ENCODE measurements at places on chromosomes 12 and 14. TPM values are rescaled to one million over a fixed set of nuclear protein-coding genes. Genes with fewer than 3 reads are reported as not detected.

The KRT1 gene
- 3.0 TPM for total RNA-seq

The RHNO1 gene
- 51.1 TPM for total RNA-seq

DNA sequence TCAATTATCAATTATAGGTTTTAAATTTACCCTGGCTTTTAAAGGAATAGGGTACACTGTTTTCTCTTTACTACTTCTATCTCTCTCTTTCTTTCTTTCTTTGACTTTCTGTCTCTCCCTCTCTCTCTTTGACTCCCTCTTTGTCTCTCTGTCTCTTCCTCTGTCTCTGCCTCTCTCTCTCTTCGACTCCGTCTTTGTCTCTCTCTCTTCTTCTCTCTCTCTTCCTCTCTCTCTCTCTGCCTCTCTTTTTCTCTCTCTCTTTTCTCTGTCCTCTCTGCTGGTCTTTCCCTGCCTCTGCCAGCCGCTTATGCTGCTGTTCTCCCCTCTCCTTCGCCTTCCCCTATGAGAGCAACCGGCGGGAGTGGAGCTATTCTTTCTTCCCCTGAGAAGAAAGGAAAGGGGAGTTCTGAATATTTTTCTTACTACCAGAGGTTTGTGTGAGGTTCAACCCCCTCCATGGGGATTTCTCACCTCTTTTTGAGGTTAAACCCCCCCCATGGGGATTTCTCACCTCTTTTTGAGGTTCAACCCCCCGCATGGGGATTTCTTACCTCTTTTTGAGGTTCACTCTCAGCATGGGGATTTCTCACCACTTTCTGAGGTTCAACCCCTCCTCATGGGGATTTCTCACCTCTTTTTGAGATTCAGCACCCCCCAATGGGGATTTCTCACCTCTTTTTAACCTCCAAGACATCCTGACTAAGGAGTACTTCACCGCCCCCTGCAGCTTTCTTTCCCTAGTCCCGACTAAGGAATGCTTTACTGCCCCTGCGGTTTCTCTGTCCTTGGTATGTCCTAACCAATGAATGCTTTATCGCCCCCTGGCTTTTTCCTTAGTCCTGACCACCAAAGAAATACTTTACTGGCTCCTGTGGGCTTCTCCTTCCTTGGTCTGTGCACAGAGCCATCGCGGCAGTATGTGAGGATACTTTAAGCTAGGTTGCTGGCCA lies 27.4 kb upstream of the DDHD1 start:
- peaks cover 26% of the 10 kb centered on the region for H3K4me1 ChIP-seq
- peaks cover 1% of the 10 kb centered on the region for H3K27me3 ChIP-seq
- no peak for DNase-seq
- H3K4me3 ChIP-seq, result no peak overlapping the region
- H3K36me3 ChIP-seq, result peaks cover 4% of the 10 kb centered on the region

- no peak overlapping the region for H3K27ac ChIP-seq
- no peak for DNase-seq
- H3K27me3 ChIP-seq, result peaks cover 77% of the 10 kb centered on the region
- H3K4me1 ChIP-seq, result peaks cover 11% of the 10 kb centered on the region
- no peaks in the 10 kb centered on the region for H3K36me3 ChIP-seq
Observed at GRCh38 chr14:36524874-36525745, 5.1 kb upstream of the NKX2-1 start.

GRCh38 chr12:2583091-2583497 lies 211.7 kb upstream of the FKBP4 start:
- peaks cover 27% of the 10 kb centered on the region for H3K27me3 ChIP-seq
- peak; percentile 50 for DNase-seq
- H3K36me3 ChIP-seq, result no peaks in the 10 kb centered on the region
- no peak overlapping the region for H3K4me3 ChIP-seq

- no peak for DNase-seq
- peaks cover 10% of the 10 kb centered on the region for H3K27me3 ChIP-seq
- H3K4me3 ChIP-seq, result no peak overlapping the region
- H3K27ac ChIP-seq, result no peak overlapping the region
Observed at GRCh38 chr12:65596514-65597091, 227.7 kb upstream of the HMGA2 start.

DNA sequence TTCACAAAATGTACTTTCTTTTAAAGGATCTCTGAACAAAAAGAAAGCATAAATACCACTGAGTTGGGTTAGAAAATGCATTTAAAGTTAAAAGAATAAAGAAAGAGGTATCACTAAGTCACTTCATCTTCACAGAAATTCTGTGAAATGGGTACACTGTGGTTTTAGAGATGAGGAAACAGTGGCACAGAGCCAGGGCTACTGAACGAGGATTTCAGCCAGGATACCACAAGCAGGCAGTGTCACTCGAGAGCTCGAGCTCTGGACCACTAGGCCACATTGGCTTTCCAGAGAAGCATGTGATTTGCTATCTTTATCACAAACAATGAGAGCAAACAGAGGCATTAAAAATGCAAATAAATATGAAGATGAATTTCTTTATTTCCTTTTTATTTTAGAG lies 51.0 kb downstream of the WDHD1 start:
- H3K27me3 ChIP-seq, result no peaks in the 10 kb centered on the region
- peaks cover 49% of the 10 kb centered on the region for H3K36me3 ChIP-seq
- DNase-seq, result no peak
- no peak overlapping the region for H3K4me3 ChIP-seq
- peaks cover 6% of the 10 kb centered on the region for H3K4me1 ChIP-seq
- no peak overlapping the region for H3K27ac ChIP-seq

GRCh38 chr12:29116414-29116813 lies 32.7 kb upstream of the FAR2 start:
- H3K36me3 ChIP-seq, result peaks cover 5% of the 10 kb centered on the region
- no peak for DNase-seq
- H3K4me1 ChIP-seq, result no peaks in the 10 kb centered on the region
- no peak overlapping the region for H3K4me3 ChIP-seq

- H3K27me3 ChIP-seq, result peaks cover 6% of the 10 kb centered on the region
- H3K4me1 ChIP-seq, result peaks cover under 1% of the 10 kb centered on the region
- no peak overlapping the region for H3K27ac ChIP-seq
- H3K4me3 ChIP-seq, result no peak overlapping the region
- H3K36me3 ChIP-seq, result no peaks in the 10 kb centered on the region
Observed at GRCh38 chr14:66746316-66747006, 238.5 kb downstream of the GPHN start.

- no peaks in the 10 kb centered on the region for H3K4me1 ChIP-seq
- H3K27ac ChIP-seq, result no peak overlapping the region
- no peaks in the 10 kb centered on the region for H3K27me3 ChIP-seq
Observed at GRCh38 chr12:81573228-81573627, 185.9 kb downstream of the PPFIA2 start.

DNA sequence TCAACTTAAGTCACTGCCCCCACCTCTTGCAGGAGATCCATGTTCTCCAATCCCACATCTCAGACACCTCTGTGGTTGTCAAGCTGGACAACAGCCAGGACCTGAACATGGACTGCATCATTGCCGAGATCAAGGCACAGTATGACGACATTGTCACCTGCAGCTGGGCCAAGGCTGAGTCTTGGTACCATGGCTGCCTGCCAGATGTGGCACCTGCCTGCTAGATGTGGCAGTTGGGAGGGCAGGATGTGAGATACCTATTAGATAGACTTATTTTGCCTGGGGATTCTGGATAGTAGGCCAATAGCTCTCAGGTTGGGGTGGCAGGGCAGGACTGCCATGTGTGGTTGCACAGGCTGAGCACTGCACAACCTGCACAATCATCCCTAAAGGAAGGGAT lies 7.9 kb upstream of the KRT86 start:
- H3K4me3 ChIP-seq, result no peak overlapping the region
- peaks cover 25% of the 10 kb centered on the region for H3K27me3 ChIP-seq
- H3K4me1 ChIP-seq, result no peaks in the 10 kb centered on the region
- H3K27ac ChIP-seq, result no peak overlapping the region
- DNase-seq, result no peak

DNA sequence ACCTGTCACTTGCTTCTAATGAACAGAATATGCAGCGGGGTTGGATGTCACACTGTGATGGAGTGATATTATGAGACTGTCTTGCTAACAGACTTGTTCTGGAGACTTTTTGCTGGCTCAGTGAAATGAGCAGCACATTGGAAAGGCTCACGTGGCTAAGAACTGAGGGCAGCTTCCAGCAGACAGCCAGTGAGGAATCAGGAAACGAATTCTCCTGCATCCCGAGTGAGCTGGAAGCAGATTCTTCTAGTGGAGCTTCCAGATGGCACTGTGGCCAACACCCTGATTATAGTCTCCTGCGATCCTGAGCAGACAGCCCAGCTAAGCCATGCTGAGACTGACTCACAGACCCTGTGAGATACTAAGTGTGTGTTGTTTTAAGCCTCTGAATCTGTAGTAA lies 16.1 kb upstream of the TSPAN9 start:
- no peaks in the 10 kb centered on the region for H3K36me3 ChIP-seq
- peaks cover 18% of the 10 kb centered on the region for H3K27me3 ChIP-seq
- no peak overlapping the region for H3K27ac ChIP-seq
- no peak overlapping the region for H3K4me3 ChIP-seq
- H3K4me1 ChIP-seq, result no peaks in the 10 kb centered on the region

DNA sequence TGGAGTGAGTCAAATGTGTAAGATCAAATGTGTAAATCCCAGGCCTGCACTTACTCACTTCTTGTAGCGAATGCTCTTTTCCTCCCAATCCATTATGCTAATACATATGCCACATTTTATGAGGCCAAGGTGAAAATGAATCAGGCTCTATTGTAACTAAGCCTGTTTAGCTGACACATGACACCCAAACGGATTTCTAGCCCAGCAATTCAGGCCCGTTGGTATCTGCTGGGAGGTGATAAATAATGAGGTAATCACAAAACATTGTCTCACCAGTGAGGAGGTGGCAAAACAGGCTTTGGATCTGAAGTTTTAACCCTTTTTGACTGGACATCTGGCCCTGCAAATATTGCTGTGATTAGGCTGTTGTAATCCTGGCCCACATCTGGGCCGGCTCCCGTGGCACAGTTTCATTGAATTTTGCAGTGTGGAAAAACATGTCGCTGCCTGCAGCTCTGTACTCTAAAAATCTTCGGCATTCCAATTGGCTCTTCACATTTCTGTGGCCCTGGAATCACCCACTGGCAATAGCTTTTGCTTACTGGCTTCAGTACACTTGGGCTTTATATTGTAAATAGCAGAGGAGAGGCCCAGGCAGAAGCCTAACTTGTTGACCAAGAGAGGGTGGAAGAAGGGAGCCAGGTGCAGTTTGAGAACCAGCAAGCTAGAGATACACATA lies 106.1 kb downstream of the PAX9 start:
- H3K4me1 ChIP-seq, result no peaks in the 10 kb centered on the region
- no peak overlapping the region for H3K27ac ChIP-seq
- H3K27me3 ChIP-seq, result no peaks in the 10 kb centered on the region

DNA sequence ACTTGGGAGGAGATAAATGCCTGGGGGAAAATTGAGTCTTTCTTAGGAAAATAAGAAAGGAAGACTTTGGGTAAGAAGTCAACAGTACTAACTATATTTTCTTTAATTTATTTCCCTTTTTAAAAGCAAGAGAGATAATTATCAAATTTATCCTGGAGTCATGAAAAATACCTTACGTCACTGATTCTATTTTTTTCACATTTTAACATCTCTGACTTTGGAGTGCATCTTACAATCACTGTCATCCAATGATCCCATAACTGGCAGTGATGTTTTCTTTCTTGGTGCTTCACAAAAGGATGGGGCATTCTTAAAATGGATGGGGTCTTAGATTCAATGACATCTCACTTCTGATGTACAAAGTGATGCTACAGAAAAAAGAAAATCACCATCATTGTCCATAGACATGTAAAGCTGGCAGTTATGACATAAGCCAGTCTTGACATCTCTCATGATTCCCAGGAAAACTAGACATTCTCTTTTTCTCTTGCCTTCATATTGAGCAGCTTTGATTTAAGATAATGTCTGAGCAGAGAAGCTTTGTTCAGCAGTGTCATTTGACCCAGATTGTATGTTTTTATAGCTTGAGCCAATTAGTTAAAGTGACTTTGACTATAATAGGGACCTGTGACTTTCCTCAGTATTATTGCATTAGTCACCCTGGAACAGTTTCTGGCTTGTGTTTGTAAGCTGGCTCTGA lies 236.2 kb downstream of the EGLN3 start:
- no peak overlapping the region for H3K4me3 ChIP-seq
- H3K4me1 ChIP-seq, result no peaks in the 10 kb centered on the region
- no peak overlapping the region for H3K27ac ChIP-seq

DNA sequence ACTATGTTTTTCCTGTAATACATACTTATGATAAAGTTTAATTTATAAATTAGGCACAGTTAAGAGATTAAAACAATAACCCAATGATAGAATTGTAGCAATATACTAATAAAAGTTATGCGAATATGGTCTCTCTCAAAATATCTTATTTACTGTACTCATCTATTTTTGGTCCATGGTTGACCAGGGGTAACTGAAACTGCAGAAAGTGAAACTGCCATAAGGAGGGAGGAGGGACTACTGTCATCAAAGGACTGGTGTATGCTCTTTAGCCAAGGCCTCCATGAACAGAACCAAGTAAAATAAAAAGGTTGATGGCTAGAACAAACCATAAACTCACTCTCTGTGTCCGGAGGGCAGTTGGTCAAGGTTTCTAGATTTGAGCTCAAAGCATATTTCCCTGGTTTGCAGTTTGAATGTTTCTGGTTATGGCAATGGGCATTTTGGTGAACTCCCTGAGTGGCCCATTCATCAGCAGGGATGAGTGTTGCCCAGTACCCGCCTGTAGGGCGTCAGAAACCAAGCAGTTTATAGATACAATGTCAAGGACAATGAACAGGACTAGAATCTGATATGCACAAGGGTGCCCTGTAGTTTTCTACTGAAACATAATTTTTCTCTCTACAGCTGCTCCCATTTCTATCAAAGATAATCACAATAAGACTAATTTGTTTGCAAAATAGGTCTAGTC lies 19.8 kb downstream of the LEMD3 start:
- peaks cover 45% of the 10 kb centered on the region for H3K4me1 ChIP-seq
- no peaks in the 10 kb centered on the region for H3K27me3 ChIP-seq
- peaks cover 55% of the 10 kb centered on the region for H3K36me3 ChIP-seq

The RNASE7 gene
- not detected for total RNA-seq

- H3K27me3 ChIP-seq, result no peaks in the 10 kb centered on the region
- H3K4me1 ChIP-seq, result peaks cover 13% of the 10 kb centered on the region
- no peaks in the 10 kb centered on the region for H3K36me3 ChIP-seq
- no peak overlapping the region for H3K27ac ChIP-seq
Observed at GRCh38 chr14:93044556-93044955, 71.2 kb downstream of the ITPK1 start.

DNA sequence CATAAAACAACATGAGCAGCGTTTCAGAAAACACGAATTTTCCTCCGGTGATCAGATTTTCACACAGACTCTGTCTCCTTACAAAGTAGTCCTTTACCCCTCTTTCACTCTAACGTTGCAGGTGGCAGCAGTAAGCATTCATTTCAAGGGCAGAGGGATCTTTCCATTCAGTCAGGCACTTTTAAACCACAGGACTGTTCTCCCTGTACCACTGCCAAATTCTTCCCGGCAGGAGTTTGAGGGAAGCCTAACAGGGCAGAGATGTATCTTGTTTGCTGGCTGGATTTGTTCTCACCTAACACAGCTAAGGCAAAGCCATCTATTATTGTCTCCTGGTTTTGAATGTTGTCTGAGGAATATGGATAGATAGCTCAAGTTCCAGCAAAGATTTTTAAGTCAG lies 1187.3 kb upstream of the SEL1L start:
- H3K27ac ChIP-seq, result no peak overlapping the region
- no peaks in the 10 kb centered on the region for H3K27me3 ChIP-seq
- no peak overlapping the region for H3K4me3 ChIP-seq

GRCh38 chr12:27437839-27438238 lies 8.7 kb upstream of the SMCO2 start:
- peaks cover 43% of the 10 kb centered on the region for H3K4me1 ChIP-seq
- peaks cover 40% of the 10 kb centered on the region for H3K36me3 ChIP-seq
- no peak for DNase-seq
